Left cardiac atrium (tissue), 4 donors: ENCODE measurements at places on chromosomes 11 and 22. TPM values are rescaled to one million over a fixed set of nuclear protein-coding genes. Genes with fewer than 3 reads are reported as not detected.
A peak's percentile ranks its signal among the peaks of the same experiment; 100 is the strongest.

Gene KCNK4
- not detected for total RNA-seq

Gene APOA1
- total RNA-seq = 0.99 TPM

Gene DEFB131B
- total RNA-seq = not detected

Gene CCDC73
- total RNA-seq = not detected

DNA sequence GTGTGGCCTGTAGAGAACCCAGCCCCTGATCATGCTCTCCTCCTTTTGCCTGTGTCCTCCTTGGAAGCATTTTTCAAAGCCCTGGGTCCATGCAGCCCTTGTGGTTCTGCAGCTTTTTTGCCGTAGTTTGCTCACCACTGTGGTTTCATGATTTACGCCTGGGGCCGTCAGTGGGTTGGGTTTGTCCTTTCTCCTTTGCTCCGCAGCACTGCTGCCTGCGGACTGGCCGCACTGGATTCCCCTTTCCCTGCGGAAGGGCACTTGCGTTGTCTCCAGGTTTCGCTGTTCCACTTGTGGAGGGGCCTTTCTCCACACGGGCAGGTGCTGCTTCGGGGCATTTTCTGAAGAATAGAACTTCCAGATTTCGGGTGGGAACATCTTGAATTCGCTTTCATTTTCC lies 1260.9 kb downstream of the BRD1 start:
- DNase-seq = no peak

DNA sequence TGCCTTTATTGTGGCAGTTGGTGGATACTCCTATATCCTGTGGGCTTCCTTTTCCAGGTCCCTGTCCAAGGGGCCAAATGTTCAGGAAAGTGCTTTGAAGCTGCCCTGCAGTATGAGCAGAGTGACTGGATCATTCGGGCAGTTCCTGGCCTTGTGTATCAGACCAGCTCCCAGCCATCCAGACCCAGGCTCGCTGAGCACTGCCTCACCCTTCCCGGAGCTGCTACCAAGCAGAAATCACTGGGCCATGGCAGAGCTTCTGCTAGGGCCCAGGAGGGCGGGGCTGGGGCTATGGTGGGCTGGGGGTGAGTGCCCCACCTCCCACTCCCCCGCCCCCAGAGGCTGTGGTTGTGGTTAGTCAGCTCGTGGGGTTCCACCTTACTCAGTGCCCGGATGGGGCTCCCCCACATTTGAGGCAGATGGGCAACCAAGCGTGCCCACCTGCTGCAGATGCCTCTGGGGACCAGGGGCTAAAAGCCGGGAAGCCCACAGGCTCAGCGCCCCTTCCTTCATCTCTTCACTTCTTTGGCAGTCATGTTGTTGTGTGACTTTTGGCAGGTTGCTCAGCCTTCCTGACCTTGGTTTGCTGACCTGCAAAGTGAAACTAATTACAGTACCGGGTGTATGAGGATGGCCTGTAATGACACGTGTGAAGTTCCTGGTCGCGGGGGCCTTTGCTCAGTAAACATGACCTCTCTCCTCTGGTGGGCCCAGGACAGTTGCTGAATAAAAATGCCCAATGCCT lies 2.1 kb upstream of the LRRC32 start:
- DNase-seq = no peak

Gene MRE11
- total RNA-seq = 8.0 TPM

DNA sequence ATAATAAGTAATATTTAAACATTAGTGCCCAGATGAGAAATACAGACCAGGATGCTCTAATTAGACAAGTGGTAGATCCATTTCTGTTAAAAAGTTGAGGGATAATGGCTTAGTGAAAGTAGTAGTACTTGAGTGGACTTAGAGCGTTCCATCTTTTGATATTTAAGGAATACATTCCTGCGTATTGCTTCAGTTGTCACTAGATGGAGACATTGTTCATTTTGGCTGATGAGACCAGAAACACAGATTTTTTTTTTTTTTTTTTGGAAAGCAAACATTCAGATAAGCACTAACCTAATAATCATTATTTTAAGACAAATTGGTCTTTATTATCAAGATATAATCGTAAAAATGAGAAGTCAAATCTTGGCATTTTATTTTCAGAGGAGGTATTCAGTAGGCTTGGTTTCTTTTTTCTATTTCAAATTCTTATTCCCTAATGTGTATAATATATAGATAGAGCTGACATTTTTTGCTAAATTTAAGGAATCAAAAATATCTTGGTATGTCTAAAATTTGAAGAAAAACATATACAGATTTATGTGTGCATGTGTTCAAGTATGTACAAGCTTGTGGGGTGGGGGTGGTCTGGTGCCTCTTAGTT lies 92.9 kb downstream of the DYNC2H1 start:
- DNase-seq = no peak

Gene TYR
- not detected for total RNA-seq

- DNase-seq = no peak
Observed at GRCh38 chr11:71444811-71445210, 3.4 kb downstream of the DHCR7 start.

Gene GRM5
- 0.09 TPM for total RNA-seq

Gene GUCY1A2
- 7.1 TPM for total RNA-seq

GRCh38 chr22:34017205-34017604 lies 96.9 kb upstream of the LARGE1 start:
- no peak for DNase-seq

GRCh38 chr22:39716534-39716933 lies 146.0 kb downstream of the CACNA1I start:
- no peak for DNase-seq

DNA sequence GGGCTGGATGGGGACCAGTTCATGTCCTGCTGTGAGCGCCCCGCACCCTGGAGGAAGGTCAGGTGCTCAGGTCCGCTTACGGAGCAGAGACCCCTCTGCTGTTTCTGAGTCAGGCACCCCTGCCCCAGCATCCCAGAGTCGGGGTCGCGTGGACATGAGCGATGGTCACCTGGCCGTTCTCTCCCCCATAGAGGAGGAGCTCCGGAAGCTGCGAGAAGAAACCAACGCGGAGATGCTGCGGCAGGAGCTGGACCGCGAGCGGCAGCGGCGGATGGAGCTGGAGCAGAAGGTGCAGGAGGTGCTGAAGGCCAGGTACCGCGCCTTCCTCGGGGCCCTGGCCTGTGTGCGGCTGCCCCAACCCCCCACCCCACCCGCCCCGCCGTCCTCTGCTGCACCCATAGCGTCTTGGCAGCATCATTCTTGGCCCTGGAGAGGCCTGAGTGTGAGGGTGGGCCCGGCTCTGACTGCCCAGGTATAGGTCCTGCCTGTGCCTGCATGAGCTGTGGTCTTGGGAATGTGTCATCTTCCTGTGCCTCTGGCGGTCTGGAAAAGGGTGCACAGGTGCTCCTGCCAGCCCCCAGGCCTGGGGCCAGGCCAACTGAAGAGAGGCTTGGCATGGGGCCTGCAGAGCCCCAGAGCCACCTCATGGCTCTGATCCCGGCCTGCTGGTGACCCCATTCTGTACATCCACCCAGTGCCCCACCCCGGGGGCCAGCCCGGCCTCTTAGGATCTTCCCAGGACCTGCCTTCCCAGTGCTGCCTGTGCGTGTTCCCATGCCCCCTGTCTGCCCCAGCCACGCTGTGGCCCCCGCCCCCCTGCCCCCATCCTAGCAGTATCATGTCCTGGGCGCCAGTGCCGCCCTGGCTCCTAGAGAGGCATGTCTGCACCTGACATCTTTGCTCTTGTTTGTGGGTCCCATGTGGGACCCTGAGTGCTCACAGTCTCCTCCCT lies 38.1 kb downstream of the GRAMD4 start:
- no peak for DNase-seq

DNA sequence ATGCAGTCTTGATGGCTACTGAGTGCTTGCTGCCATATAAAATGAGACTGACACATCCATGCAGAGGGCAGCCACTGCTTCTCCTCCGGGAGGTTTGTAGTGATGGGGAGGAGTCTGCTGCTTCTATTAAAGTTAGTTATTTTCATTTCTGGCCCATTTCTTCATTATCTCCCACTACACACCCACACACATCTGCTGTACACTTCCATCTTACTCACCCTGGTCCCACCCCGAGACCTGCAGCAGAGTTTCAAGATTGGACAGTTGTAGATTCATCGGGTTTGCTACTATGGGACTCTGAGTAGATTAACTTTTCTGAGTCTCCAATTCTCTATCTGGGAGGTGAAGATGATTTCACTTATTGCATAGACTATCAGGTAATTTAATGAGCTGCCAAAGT lies 176.2 kb upstream of the SNX19 start:
- no peak for DNase-seq

- DNase-seq = no peak
Observed at GRCh38 chr11:132464003-132464342, 1068.3 kb downstream of the OPCML start.

DNA sequence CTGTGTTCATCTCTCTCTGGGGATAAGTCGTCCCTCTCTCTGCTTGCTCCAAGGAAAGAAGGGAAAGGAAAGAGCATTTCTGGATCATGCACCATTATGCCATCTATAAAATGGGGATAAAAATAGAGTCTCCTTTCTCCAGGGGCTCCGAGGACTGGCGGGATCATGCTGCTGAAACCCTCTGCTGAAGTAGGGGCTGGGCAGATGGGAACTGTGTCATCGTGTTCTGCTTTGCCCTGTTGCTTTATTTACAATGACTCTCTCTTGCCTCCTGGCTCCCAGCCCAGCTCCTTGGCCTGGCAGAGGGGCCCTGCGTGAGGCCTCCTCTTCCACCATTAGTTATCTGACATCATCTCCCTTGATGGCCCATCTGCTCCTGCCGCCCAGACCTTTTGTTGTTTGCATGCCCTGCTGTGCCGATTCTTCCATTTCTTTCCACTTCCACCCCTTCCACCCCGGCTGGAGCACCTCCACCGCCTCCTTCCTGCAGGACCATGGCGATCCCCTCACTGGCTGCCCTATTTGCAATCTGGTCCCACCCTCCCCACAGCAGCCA lies 200.9 kb downstream of the MYO18B start:
- DNase-seq = peak; percentile 40

GRCh38 chr22:27880778-27881394 lies 38.2 kb downstream of the PITPNB start:
- no peak for DNase-seq

GRCh38 chr11:88414981-88415413 lies 77.5 kb upstream of the CTSC start:
- DNase-seq = no peak

Gene XPNPEP3
- 21.2 TPM for total RNA-seq

Gene ELFN2
- 0.05 TPM for total RNA-seq

- DNase-seq = no peak
Observed at GRCh38 chr11:60921259-60921658, 3.0 kb upstream of the TMEM132A start.

Gene BTG4
- total RNA-seq = not detected

Gene MMP8
- 0.37 TPM for total RNA-seq

GRCh38 chr22:49327411-49328117 lies 500.1 kb downstream of the BRD1 start:
- no peak for DNase-seq

Gene NNMT
- total RNA-seq = 119 TPM

Gene PTGDR2
- not detected for total RNA-seq

DNA sequence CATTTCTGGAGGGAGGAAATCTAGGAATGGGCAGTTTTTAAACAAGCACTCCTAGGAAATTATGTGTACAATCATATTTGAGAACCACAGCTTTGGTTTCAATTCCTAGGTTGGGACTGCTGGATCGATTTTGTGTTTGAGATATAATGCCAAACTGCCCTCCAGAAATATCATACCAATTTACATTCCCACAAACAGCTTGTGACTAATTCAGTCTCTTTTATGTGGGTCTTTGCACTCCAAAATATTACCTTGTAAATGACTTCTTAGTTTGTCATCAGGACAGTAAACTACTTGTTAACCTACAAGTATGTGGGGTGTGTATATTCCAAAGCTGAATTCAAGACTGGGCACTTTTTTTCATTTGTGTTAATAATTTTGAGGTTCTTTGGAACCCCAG lies 9.8 kb upstream of the BARX2 start:
- DNase-seq = no peak

GRCh38 chr22:19631899-19632667 lies 82.2 kb upstream of the SEPTIN5 start:
- DNase-seq = no peak

GRCh38 chr22:29308148-29308790 lies 1.8 kb downstream of the GAS2L1 start:
- DNase-seq = peak; percentile 39

Gene CSTPP1
- total RNA-seq = 11.4 TPM

GRCh38 chr11:123483058-123483457 lies 53.0 kb downstream of the GRAMD1B start:
- no peak for DNase-seq

DNA sequence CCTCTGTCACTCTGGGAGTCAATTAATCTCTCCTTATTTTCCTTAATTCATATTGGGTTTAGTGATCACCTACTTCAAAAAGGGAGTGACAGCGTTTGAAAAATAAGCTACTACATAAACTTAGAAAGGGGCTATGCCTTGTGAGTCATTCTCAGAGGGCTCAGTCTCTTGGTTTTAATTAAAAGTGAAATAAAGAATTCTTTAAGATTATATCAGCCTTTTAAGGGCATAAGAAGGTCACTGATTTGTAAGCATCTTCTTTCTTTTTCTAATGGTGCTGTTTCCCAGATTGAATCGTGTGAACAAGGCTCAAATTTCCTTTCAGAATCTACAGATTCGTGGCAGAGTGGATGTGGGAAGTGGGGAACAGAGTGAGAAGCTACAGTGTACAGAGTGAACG lies 636.2 kb upstream of the CCDC90B start:
- DNase-seq = no peak

Gene ENTHD1
- not detected for total RNA-seq

DNA sequence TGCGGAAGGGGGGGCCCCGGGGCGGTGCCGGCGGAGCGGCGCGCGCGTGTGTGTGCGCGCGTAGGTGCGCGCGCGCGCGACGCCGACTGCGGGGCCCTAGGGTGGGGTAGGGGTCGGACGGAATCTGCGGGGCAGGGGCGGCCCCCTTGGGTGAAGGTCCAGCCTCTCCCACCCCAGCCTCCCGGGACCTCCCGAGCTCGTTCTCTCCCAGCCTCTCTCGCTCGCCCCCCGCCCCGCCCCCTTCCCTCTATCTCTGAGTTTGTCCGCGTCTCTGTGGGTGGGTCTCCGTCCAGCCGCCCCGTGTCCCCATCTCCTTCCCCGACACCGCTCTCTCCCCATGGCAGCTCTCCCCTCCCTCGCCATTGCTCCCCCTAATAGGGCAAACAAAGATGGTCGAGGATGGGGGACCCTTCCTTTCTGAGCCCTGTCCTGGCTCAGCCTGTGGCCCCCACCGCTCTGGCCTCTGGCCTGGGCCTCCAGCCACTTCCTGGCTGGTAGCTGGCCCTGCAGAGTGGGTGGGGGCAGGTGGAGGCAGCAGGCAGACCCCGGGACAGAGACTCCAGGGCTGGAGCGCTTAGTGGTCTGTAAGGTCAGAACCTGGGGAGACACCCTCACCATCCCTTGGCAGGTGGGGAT lies 33.0 kb upstream of the PRR5 start:
- no peak for DNase-seq

DNA sequence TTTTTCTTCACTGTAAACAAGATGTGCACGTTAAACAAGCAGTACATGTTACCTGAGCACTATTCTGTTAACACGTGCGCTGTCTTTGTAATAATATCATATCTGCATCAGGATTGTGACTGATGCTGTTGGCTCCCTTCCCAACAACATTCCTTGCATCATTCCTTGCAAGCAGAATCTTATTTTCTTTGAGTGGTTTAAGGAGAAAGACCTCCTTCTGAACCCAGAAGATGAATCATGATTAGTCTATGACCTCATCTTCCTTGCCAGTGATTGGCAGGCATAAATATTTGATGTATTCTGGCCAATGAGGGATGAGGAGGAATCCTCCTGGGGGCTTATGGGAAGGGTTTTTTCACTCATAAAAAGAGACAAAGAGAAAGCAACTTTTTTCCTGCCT lies 46.2 kb downstream of the C11orf71 start:
- no peak for DNase-seq

Gene ZNF70
- 4.9 TPM for total RNA-seq

Gene IGF2
- 114 TPM for total RNA-seq
